Bone marrow (tissue), 2 donors: ENCODE measurements at places on chromosomes 6 and 20.

DNA sequence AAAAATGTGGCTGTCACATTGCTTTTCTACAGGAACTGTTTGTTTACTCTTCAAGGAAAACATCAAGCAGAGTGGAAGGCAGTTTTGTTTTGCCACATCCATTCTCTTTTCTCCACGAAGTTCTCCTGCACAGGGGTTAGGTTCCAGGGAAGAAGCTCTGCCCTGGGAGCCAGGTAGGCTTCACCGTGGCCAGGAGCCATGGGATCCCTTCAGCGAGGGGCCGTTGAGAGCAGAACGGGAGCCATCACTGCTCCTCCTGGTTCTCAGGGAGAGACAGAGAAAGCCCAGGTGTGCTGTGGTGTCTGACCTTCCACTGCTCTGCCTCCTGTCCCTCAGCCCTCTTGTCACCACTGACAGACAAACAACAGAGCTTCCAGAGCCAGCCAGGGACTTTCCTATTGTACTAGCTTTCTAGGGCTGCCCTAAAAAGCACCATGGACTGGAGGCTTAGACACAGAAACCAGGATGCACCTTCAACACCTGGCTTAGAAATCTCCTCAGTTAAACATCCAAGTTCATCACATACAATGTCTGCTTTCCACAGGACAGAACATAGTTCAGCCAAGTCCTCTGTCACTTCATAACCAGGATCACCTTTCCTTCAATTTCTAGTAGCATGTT, 75.6 kb upstream of the SLC22A23 start:
- no peak for DNase-seq

DNA sequence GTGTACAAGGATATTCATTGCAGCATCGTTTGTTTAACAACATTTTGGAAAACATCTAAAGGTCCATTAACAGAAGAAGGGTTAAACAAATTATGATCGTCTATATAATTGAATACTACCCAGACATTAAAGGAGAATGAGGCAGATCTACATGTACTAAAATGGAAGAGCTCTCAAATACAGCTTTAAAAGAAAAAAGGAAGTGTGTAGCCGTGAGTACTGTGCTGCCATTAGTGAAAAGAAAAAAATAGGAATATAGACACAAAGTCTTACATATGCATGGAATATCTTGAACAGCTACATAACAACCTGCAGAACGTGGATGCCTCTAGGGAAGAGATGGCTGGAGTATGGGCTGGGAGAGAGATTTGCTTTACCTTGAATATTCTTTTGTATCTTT, 37.9 kb downstream of the PRDM1 start:
- no peak for DNase-seq

DNA sequence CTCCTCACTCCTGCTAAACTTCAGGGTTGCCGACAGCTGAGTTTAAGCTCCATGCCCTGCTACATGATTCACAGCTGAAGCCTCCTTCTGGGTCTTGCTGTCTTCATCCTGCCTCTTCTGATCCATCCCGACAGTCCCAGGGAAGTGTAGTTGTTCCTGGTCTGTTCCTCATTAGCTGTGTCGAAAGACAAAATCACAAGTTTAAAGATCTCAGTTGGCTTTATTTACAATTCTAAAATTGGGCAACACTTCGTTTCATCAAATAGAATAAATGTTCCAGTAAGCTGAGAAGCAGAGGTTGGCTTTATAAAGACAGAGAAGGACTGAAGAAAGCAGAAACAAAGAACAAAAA, 4.1 kb upstream of the SLC2A10 start:
- no peak for DNase-seq

DNA sequence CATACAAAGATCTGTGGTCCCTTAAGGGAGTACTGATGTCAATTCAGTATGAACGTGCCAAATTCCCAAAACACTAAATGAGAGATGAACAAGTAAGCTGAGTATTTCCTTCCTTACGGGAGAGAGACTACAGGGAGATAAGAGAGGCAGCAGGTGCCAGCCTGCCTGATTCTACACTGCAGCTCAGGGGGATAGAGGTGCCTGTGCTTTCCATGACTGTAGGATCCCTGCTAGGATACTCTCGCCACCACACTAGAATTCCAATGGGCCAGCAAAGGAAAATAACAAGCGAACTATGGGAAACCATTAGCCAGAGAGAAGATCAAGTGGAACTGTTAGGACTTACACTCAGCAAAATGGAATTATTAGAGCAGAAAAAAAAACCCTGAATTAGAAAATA, 198.5 kb upstream of the BTBD3 start:
- DNase-seq = no peak

DNA sequence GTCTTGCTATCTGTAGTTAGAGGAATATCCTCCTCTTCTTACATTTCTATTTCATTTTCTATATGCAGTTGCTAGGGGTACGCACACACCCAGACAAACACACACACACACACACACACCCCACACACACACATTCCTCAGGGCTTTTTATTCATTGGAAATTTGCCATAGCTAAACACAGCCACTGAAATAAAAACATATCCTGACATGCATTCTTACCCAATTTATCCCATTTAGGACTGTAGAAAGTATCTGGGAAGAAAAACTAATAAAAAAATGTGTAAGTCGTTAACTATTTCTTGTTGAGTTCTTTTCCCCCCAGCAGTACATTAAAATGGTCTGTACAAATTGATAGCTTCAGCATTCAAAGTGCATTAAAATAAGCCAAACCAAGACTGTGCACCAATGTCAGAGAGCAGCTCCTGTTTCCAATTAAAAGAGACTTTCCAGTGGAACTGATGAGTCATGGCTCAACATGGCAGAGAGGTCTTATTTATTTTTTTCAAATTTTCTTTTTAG, 357.9 kb upstream of the AGPAT4 start:
- no peak for DNase-seq

DNA sequence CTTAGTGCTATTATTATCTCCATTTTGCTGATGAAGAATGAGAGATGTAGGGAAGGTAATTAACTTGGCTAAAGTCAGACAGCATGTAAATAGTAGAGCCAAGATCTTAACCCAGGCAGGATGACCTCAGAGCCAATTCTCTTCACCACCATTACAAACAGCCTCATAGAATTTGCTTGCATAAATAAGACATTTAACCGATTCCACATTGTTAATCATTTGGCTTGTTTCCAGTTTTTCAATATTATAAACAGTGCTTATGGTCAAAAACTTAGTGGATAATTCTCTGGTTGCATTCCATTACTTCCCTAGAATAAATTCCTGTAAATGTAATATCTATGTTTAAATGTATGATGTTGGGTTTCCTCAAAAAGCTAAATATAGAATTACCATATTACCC, 19.1 kb upstream of the PRDM1 start:
- DNase-seq = no peak

DNA sequence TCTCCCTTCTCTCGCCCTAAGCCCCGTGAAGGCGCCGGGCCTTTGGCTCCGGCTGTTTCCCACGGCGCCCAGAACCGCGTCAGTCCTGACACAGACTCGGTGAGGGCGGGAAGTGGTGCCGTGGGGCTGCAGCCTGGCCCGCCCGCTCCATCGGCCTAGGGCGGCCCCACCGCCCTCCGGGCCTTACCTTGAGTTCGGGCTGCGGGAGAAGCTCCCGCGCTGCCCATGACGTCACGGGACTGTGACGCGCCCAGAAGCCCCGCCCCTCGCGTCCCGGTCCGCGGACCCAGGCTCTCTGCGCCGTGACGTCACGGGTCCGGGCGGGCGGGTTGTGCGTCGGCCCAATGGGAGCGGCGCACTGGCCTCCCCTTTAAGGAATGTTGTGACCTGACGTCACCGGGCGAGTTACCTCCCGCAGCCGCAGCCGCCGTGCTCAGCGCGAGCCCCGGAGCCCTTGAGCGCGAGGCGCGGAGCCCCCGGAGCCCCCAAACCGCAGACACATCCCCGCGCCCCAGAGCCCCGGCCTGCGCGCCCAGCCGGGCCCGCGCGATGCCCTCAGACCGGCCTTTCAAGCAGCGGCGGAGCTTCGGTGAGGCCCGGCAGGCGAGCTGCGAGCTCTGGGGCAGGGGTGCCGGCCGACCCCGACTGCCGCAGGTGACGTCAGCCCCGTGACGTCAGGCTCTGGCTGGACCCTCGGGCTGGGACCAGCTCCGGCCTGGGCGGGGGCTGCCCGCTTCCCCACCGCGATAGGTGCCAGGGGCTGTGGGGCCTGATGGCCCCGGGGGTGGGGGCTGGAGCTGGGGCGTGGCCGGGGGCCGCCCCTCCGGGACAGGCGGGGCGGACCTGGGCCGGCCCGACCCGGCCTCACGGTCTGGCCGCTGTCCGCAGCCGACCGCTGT, at the start of gene MAP1LC3A:
TSS of gene MAP1LC3A (plus strand) at position 399 of the 899 bp plus-strand sequence. CDS start at position 550, 151 bp downstream.
- DNase-seq = peak; percentile 88

DNA sequence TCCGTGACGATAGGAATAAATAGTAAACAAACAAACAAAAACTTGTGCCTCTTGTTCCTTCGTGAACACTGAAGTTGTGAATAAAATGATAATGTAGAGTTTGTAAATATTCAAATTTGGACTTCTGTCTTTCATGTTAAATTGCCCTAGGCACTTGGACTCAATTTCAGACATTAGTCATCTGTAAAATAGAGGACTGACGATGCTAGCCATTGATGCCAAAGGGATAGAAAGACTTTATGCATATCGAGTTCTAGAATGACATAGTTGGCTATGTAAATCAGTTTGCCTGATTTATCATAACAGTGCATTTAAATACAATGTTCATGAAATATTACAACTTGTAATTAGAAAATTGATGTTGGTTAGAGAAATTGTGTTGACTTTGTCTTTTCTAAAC, 45.9 kb upstream of the FLRT3 start:
- no peak for DNase-seq

DNA sequence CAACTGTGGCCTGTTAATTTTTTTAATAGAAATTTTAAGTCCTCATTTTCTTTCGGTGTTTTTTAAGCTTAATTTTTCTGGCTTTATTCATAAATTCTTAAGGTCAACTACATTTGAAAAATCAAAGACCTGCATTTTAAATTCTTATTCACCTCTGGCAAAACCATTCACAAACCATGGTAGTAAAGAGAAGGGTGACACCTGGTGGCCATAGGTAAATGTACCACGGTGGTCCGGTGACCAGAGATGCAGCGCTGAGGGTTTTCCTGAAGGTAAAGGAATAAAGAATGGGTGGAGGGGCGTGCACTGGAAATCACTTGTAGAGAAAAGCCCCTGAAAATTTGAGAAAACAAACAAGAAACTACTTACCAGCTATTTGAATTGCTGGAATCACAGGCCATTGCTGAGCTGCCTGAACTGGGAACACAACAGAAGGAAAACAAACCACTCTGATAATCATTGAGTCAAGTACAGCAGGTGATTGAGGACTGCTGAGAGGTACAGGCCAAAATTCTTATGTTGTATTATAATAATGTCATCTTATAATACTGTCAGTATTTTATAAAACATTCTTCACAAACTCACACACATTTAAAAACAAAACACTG, 10.1 kb downstream of the HFE start:
- peak; percentile 35 for DNase-seq

DNA sequence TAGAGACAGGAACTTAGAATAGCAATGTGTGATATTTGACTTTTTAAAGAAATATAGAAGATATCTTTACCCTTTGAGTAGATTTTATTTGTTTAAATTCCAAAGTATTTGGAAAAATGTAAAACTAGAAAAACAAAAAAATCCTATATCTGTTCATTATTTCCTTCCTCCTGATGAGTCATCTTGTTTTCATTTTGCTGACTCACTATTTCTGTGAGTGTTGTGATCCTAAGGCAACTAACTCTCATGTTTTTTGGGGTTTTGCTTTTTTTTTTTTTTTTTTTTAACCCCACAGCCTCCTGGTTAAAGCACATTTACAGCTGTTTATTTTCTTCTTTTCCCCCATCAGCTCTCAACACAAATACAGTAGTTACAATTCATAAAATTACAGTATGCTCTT, 37.8 kb upstream of the THEMIS start:
- DNase-seq = no peak

GRCh38 chr6:149228311-149228955, 89.1 kb upstream of the TAB2 start:
- DNase-seq = no peak

DNA sequence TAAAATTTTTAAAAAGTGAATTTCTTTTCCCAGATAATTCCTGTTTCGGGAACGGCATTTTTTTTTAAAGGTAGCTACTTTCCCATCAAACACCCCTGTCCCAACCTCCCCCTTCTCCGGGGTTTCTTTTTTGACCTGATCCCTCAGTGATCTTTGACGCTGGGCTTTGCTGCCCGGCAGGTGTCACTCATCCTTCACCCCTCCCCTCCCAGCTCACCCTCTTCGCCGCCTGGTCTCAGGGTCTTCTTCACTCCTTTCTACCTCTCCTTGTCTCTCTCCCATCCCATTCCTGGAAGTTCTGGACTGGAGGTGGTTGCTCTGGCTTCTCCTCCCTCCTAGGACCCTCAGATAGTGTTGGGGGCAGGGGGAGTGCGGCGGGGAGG, 329 bp upstream of the GPR6 start:
- DNase-seq = no peak

DNA sequence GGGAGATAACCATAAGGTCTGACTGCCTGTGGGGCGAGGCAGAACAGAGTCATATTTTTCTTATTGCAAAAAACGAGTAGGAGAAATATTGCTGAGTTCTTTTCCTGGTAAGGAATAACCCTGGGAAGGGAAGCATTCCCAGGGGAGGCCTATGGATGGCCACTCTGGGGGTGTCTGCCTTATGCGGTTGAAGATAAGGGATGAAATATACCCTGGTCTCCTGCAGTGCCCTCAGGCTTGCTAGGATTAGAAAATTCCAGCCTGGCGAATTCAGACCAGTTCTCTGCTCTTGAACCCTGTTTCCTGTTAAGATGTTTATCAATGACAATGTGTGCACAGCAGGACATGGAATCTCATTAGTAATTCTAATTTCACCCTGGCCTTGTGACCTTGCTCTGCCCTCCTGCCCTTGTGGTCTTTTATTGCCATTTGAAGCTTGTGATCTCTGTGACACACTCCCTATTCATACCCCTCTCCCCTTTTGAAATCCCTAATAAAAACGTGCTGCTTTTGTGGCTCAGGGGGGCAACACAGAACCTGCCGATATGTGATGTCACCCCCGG, 491.1 kb upstream of the EYS start:
- DNase-seq = no peak

- DNase-seq = no peak
Observed at GRCh38 chr6:31328355-31328960, 28.5 kb downstream of the HLA-B start.

GRCh38 chr6:52514514-52514913, 62.3 kb downstream of the TRAM2 start:
- DNase-seq = no peak

DNA sequence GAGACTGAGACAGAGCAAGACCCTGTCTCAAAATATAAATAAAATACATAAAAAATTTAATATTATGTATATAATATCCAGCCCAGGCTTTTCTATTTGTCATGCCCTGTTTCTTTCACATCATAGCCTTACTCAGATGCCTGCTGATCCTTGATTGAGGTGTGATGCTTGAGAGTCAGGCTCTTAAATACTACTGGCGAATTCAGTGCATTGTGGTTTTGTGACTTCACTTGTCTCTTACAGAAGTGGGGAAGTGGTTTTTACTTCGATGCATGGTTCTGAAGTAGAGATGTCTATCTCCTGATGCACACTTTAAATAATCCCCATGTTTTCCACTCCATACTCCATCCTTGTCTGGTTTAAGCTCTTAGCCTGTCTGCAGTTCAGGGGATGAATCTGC, 29.1 kb downstream of the ASXL1 start:
- no peak for DNase-seq
